ENCODE measurements at places on chromosomes 3 and 15.

DNA sequence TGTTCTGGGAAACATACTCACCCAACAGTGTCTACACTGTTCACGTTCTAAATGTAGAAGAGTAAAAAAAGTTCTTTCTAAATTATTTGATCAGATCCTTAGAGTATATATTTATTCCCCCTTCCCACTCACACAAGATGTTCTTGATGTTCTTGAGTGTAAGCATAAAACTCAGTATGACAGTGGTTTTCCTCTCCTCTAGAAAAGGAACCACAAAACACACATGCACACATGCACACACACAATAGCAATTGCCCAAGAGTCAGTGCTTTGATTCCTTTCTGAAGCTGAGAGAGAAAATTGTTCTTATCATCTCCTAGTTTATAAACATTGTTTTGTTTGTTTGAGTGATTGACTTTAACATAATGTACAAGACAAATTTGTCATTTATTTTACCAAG is 123.2 kb upstream of the PHLDB2 start:
- DNase-seq, result no peak

- no peak for DNase-seq
These were observed 68.9 kb upstream of the NR2F2 start for GRCh38 chr15:96261575-96262034.

DNA sequence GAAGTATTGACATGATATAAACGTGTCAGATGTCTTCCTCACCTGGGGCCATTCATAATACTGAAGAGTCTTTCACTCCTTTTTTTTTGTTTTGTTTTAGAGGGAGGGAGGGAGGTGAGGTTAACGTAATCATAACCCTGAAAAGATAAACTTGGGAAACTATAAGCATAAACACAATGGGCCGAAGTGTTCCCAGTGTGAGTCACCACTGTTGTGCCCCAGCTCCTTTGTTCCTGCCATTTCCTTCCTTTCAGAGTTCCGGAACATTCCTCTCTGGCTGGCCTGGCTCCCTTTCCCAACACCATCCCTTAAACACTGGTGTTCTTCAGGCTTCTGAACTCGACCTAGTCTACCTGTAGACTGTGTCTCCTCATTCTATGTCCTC is 18.6 kb downstream of the PLD1 start:
- DNase-seq, result no peak

DNA sequence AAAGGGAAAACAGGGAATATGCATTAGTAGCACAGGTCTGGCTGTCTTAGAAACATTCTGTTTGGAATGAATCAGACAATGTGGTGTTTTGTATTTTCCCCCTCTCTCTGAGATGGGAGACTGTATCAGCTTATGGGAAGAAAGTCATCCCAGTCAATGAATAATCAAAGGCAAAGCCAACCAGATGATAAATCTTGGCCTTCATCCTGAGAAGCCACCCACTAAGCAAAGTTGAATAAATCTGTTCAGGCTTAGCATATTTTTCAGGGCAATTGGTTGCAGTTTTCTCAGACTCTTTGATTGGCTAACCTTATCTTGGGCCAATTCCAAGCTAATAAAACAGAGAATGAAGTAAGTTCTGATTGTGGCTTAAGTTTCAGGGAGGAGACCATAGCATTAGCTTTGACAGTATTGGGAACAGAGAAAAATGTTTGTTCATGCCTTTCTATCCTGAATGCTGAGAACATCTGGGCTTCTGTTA is 63.6 kb upstream of the ARL8B start:
- no peak for DNase-seq

- no peak for DNase-seq
These were observed 75.0 kb downstream of the LRRC49 start for GRCh38 chr15:70967646-70968045.

DNA sequence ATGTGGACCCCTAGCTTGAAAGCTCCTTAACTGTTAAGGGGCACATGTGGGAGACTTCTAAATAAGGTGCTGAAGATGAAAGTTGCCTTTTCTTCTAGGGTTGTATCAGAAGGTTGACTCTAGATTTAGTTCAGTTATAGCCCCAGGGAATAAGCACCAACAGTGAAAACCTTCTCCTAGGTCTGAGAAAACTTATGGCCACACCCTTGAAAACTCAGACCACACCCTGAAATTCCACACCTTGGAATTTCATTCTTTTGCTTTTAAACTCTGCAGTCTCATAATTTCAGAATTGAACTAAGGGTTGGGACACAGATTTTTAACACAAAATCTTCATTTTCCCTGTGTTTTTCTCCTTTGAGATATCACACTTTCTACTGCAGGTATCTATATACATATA is 355.8 kb upstream of the IL12A start:
- DNase-seq, result no peak

GRCh38 chr15:69677403-69677802 is 224.8 kb downstream of the RPLP1 start:
- DNase-seq, result no peak

DNA sequence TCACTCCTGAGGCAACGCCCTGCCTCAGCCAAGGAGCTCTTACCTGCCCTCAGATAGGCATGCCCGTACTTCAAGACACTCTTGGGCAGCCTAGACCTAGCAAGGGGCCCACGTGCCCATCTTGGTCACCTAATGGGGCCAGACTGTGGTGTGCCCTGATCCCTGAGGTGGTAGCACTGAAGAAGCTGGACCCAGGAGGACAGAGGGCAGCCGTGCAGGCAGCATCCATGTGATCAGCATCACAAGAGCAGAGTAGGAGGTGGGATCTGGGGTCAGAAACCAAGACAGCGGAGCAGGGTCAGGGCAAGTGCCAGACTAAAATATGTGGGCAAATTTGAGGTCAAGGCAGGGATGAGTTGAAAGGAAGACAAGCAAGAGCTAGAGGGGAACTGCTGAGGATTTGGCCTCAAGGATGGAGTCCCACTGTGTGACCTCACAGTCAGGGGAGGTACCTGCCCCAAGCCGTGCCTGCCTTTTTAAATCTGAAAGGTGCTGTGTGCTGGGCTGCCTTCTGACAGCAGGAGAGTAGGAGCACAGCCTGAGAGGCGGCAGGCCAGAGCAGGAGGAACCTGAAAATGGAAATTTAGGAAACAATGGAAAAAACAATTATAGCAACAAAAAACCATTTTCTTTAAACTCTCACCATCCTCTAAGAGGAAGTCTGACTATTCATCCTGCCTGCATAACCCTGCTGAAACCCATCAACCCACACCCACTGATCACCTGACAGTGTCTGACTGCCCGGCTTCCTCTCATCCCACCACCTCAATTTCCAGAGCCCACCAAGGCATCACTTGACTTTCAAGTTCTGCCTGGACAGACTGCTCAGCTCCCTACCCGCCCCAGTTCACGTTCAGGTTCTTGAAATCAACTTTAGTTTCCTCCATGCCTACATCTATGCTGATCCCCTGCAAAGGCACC is 7.3 kb downstream of the ZBTB38 start:
- DNase-seq, result no peak

- DNase-seq, result no peak
These were observed 259.4 kb downstream of the RORA start for GRCh38 chr15:60969658-60970057.

- DNase-seq, result no peak
These were observed 48.8 kb downstream of the PDE8A start for GRCh38 chr15:85030301-85030929.

DNA sequence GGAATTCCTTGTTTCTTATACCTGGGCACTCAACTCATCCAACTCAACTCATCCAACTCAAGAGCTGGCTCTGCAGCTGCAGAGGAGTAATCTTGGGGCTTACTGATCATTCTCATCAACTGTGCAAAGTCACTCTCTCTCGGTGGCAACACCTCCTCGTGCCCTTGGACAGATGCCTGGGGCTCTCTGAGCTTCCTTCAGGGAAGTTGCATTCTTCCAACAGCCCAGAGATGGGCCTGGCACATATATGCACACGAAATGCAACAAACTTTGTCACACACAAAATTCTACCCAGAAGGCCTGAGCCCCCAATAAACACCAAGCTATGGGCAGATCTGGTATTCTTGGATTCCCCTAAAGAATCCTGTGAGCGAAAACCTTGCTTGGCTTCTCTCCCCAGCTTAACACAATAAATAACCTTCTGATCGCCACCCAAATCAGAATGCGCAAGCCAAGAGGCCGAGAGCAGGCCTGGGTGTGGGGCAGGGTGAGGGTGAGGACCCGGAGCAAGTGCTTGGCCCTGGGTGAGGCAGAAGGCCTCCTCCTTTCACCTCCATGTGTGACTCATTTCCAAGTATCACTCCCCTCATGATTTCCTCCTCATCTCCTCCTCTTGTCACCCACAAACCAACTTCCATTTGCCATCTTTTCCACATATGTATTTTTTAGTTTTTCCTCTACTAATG is 15.4 kb downstream of the TGM5 start:
- no peak for DNase-seq

DNA sequence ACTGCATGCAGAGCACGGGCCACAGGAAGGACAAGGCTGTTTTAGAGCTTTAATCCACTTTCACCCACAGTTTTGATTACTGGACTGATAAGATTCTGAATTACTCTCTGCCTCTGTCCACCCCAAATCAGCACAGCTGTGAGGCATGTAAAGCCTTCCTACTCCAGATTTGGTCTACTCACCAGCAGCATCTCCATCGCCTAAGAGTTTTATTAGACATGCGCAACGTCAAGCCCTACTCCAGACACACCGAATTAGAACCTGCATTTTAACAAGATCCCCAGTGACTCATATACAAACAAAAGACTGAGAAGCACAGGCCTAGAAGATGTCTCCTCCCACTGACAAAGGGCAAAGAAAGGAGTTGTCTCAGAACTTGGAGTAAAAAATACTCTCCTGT is 221.2 kb downstream of the TUSC7 start:
- DNase-seq, result no peak

DNA sequence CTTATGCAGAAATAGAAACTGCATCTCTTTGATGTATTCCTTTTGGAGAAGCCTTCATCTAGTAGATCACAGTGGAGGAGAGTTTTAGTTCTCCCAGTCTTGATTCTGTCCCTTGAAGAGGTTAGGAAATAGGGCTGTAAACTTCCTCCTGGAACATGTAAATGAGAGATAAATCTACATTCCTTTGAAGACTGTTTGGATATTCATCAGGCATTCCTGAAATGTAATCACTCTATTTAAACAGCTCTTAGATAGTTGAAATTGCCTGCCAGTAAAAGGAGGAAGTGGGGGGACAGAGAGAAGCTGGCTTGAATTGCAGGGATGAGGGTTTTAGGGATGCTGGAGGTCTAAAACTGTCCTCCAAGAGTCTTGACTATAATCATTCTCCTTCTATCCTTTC is 254.3 kb upstream of the LRRC3B start:
- DNase-seq, result no peak

DNA sequence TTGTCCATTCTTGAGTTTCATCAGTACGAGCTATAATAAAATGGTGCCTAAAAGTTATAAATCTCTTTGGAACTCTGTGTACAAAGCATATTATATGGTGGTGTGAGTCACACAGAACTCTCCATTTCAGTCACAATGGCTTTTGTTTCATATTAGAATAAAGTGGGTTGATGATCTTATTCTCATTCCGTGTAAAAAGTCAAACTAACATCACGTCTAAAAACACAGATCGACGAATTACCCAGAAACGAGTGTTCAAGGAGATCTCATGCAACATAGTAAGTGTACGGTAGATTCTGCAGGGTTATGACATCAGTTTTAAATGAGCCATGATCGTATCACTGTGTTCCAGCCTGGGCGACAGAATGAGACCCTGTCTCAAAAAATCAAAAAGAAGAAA is 122.4 kb downstream of the FOXP1 start:
- no peak for DNase-seq

GRCh38 chr15:88323976-88324740 is 67.6 kb upstream of the NTRK3 start:
- DNase-seq, result no peak

DNA sequence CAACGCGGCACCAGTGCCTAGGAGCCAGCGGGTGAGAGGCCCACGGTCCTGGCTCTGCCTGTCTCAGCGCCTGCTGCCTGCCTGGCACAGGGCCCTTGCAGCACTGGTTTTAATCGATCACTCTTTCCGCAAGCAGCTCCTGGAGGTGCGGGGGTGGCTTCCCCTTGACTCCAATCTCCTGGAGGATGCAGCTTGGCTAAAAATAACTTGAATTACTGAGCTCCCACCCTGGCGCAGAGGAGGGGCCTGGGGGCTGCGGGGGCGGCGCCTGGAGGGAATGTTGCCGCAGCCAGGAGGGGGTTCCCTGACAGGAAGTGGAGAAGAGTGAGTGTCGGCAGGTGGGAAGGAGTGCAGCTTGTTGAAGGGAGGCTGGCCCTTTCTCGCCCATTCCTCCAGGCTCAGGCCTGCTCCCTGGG is 9.9 kb upstream of the RPL29 start:
- DNase-seq, result no peak

DNA sequence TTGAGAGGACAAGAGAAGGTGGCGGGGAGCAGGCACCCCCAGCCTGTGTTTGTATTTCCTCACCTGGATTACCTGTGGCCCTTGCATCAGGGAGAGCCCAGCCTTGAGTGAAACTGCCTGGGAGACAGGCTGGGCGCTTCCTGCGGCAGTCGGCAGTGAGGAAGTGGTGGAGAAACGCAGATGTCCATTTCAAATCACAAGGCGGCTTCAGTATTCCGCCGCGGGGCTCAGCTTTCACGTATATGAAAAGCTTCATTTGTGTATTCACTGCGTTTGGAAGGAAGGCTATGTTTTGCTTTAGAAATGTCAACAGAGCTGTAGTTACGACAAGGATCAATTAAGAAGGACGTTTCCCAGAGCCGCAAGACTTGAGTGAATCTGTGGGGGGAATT is 167.4 kb upstream of the CTDSPL start:
- no peak for DNase-seq

DNA sequence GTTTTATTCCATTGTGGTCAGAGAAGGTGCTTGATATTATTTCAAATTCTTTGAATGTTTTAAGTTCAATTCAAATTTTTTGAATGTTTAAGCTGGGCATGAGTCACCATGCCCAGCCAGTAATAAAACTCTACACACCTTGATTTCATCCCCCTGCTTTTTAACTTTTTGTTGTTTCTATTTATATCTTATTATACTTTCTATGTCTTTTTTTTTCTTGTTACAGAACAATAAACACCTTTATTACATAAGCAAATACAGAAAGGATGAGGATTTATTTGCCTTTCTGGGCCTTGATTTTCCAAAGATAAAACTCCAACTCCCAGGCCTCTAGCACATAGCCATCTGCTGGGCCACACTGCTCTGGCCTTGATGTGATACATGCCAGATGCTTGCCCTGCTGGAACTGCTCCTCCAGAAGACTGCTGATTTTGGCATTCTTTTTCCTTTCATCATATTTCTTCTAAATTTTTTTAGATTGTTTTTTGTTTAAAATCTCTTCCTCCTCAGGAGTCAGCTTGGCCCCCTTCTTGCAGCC is 14.0 kb downstream of the DNAH12 start:
- no peak for DNase-seq

GRCh38 chr3:11928381-11928780 is 75.8 kb upstream of the SYN2 start:
- no peak for DNase-seq

DNA sequence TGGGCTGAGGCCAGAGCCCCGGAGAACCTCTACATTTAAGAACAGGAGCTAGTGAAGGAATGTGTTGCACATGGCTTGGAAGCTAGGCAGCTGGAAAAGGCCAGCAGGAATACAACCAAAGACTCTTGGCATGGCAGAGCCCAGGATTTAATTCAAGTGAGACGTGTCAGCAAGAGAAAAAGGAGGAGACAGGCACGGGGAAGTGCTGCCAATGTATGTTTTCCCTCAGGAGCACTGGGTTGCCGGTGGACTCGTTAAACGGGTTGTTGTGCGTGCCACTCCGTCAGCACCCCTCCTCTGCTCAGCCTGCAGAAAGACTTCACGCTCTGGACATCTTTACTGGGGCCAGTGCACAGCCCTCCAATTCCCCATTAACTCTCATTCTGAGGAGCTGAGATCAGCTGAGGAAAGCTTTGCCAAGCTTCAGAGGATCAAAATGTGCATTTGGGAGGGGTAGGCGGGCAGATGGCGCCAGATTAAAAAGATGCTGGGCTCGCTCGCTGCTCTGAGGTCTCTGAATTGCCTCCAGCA is 103.7 kb downstream of the PDZRN3 start:
- DNase-seq, result no peak
